CD4-positive, alpha-beta T cell treated with Interleukin-4 for 4 hours (primary cell): ENCODE measurements at places on chromosomes 6 and 20.

DNA sequence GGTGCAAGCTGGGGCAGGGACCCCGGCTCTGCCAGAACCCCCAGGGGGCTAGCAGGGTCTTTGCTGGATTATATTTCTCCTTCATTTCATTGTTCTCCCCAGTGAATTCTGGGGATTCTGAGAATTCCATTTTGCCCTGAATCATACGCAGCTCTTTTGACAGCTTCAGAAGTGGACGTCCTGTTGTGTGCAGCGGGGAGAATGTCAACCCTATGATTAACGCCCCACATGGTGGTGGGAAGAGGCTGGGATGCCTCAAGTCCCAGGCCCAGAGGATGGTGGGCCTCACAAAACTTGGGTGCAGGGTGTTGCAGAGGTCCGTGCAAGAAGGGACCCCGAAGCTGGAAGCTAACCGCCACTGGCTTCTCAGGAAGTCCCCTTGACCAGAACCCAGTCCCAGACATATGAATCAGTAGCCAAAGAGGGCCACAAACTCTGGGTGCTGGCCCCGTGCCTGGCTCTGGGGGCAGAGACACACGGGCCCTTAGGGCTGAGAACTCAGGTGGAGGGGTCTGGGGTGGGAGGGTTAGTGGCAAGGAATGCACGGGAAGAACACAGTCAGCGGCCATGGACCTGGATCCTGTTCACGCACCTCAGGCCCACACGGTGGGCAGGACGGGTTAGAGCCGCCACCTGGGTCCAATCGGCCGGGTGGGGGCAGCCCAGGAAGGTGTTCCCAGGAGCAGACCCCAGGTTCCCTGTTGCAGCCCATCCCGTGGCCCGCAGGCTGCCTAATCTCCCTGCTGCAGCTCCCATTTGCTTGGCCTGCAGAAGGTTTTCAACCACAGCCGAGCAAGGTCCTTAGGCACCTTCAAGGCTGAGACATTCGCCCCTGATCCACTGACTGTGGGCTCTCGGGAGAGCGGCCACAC is 51.2 kb downstream of the YTHDF1 start:
- DNase-seq, result no peak

DNA sequence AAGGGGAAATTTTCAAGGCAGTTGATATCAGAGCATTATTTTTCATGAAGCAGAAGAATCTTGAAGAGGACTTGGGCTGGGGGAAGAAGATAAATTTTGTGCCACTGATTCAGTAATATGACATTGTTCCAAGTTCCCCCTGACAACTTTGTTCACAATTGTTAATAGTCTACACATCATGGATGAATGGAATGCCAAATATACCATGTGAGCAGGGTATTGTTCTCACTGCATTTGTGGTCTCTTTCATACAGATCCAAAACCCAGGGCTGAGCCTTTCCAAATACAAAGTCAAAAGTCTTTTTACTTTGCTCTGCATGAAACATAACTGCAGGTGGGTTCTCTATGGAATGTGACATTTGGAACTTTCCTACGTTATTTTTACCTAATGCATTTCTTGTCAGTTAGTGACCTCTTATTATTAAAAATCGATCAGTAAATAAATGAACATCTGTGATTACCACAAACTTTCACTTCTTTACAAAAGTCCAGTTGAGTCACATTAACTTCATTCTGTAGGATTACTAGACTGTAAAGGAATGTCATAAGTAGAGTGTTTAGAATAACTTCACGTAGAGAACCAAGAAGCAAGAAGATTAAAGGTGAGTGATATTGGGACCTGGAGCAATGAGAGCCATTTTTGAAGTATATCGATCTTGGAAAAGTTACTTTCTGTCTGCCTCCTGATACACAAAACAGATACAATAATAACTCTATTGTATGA is 100.9 kb downstream of the RCAN2 start:
- no peak for DNase-seq

DNA sequence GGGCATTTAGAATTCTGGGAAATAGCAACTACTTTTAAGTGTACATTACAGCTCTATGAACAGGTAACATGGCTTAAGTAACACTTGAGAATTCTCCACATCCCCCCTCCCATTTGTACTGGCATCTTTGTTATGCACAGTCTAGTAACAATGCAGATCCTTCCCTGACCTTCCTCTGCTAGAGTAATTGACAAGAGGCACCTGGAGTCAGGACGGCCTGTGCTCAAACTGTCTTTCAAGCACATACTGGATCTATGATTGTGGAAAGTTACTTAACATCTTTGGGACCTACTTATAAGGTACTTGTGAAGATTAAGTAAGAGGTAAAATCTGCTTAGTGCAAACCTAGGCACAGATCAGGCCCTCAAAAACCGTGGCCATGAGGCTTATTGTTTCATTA is 21.9 kb upstream of the GSTA3 start:
- no peak for DNase-seq

DNA sequence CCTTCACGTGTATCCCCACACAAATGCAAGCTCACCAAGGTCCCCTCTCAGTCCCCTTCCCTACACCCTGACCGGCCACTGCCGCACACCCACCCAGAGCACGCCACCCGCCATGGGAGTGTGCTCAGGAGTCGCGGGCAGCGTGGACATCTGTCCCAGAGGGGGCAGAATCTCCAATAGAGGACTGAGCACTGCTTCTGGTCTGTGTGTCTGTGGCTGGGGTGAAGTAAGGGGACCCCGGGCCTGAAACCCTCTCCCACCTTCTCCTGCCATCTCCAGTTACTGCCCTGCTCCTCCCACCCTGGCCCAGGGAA is 8.3 kb downstream of the MYL9 start:
- DNase-seq, result no peak

- peak; percentile 19 for DNase-seq
These were observed 62.3 kb upstream of the TBC1D7 start for GRCh38 chr6:13390658-13391057.

DNA sequence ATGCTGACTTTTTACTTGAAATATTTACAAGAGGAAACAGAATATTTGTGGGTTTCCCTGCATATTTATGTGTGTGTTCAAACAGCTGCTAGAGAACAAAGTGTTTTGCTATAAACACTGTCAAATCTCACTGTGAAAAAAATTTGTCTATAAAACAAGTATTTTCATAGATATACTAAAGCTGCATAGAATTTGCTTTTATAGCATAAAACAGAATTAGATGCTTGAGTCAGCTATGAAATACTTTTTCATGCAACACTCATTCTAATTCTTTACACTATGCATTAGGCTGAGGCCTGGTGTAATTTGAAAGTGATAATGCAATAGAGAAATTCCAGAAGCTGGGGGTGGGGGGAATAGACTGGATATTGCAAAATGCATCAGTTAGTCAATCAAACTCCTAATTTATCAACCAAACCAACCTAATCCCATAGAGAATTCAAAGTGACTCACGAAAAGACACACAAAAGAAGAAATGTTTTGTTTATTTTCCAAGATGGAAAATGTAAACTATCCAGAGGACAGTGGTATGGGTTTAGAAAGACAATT is 148.2 kb downstream of the LAMA2 start:
- no peak for DNase-seq

DNA sequence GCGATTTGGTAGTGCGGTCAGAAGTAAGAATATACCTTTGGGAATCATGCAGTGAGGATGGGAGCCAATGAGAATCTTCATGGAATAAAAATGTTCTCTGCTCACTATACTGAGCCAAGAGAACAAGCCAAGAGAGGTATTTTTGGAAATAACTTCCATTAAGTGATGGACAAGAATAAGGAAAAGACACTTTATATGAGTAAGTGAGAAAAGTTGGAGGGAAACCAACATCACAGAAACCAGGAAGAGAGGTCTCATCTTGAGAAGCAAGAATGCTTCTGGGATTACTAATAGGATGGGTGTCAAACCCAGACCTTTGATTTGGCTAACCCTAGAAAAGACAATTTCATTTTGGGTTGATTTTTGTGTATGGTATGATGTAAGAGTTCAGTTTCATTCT is 181.2 kb upstream of the JAG1 start:
- DNase-seq, result no peak

DNA sequence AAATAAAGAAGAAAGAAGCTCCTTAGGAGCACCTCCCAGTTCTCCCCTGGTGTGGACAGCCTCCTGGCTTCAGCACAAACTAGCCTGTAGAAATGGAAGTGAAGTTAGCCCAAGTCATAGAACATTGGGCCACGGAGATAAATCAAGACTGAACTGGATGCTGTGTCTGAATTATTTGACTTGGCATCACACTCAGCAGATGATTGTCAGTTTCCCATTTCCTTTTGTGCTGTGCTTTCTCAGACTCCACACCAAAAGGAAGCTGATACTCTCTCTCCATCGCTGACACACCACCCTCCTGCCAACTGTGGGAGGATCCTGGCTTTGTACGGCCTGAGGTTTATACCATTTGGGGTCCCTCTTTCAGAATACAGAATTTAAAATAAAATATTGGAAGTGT is 209.8 kb downstream of the TFAP2A start:
- DNase-seq, result no peak

DNA sequence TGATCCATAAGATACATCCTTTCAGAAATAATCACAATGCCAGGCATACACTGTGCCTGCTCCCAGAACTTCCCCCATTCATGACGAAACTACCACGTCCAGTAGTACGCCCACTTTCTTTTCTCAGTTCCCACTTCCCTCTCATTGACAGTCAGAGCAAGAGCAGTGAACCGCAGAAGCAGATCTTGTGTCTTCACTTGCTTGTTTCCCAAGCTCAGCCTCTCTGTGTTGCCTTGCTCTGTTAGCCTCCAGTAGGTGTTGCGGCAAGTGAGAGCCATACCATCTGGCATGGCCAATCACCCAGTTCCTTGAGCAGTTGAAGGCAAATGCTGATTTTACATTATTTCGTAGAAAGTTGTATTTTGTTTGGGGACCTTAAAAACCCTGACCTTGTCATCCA is 11.7 kb downstream of the UST start:
- DNase-seq, result peak; percentile 30

GRCh38 chr6:8059129-8059528 is 5.1 kb downstream of the BLOC1S5 start:
- peak; percentile 6 for DNase-seq

DNA sequence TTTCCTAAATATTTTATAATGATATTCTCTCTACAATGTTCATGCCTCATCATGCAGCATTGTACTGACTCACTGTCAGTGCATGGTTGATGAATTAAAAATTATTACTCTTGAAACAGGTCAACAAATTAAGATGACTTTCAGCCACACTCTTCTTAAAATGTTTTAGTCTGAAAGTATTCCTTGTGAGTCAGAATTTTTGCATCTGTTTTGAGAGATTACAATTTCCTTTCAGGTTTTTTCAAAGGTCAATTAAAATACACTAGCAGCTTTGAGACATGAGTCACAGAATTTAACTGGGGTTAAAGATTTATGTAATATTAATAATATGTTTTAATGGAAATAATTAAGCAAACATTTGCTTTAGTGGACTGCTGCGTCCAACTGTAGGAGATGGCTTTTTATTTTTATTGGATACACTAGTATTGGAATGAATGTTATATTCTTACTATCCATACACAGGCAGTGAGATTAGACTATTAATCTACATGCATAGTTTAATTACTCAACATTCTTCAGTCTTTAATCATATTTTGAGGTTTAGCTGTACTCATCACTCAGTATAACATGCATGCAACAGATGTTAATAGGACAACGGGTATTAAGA is 9.7 kb downstream of the COL12A1 start:
- DNase-seq, result no peak

DNA sequence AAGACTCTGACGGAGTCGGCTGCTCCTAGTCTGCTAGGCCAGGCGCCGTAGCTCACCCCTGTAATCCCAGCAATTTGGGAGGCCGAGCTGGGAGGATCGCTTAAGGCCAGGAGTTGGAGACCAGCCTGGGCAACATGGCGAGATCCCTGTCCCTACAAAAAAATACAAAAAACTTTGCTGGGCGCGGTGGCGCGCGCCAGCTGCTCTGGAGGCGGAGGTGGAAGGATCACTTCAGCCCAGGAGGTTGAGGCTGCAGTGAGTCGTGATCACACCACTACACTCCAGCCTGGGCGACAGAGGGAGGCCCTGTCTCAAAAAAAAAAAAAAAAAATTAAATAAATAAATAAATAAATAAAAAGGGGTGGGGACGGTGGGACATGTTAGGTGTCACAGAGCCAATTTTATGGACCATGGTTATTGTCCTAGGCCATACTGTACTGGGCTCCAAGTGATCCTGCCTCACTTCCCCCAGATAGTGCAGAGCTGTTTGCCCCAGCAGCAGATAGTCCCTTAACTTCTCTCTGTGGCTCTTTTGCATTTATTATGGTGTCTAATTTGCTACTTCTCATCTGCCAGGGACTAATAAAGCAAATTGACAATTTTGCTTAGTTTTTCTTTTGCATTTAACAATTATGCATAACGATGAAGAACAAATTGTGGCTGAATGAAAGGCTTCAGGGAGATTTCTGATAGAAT is 5.2 kb downstream of the PI16 start:
- DNase-seq, result no peak

GRCh38 chr6:158863646-158864045 is 44.5 kb upstream of the EZR start:
- no peak for DNase-seq

DNA sequence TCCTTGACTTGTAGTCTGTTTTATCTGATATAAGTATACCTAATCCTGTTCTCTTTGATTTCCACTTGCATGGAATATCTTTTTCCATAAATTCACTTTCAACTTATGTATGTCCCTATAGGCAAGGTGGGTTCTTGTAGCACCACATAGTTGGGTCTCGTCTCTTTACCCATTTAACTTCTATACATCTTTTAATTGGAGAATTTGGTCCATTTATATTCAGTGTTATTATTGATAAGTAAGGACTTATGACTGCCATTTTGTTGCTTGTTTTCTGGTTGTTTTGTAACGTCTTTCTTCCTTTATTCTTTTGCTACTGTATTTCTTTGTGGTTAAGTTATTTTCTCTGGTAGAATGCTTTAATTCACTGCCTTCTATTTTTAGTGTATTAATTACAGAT is 14.5 kb upstream of the ZNF311 start:
- no peak for DNase-seq

- DNase-seq, result no peak
These were observed 213.6 kb downstream of the TRDN start for GRCh38 chr6:123423130-123423529.

GRCh38 chr20:2865101-2865500 is 8.2 kb upstream of the PTPRA start:
- no peak for DNase-seq

DNA sequence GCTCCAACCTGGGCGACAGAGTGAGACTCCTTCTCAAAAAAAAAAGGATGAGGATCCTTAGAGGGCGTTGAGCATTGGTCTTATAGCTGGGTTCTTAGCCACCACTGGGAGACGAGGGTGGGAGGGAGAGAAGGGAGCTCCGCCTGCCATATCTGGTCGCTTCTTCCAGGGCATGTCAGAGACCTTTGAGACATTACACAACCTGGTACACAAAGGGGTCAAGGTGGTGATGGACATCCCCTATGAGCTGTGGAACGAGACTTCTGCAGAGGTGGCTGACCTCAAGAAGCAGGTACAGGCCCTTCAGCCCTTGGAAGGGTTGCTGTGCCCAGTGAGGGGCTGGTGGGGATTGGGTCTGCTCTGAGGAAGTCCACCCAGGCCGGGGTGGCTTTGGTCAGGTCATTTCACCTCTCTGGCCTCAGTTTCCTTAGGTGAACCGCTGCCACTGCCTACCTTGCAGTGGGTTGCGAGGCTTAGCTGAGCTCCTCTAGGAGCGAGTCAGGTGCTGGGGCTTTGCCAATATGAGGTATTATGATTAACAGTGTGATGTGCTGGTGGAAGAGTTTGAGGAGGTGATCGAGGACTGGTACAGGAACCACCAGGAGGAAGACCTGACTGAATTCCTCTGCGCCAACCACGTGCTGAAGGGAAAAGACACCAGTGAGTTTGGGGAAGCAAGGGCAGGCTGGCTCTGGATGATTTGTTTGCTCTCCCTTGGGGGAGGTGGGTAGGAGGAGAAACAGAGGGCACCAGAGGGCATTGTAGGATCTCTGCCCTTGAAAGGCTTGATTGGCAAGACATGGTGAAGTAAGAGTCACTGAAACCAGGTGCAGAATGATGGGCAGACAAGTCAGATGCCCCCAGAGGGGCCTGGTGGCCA is 8.5 kb downstream of the CNPY3 start:
- no peak for DNase-seq
